ENCODE measurements at places on chromosomes 11 and 22.

DNA sequence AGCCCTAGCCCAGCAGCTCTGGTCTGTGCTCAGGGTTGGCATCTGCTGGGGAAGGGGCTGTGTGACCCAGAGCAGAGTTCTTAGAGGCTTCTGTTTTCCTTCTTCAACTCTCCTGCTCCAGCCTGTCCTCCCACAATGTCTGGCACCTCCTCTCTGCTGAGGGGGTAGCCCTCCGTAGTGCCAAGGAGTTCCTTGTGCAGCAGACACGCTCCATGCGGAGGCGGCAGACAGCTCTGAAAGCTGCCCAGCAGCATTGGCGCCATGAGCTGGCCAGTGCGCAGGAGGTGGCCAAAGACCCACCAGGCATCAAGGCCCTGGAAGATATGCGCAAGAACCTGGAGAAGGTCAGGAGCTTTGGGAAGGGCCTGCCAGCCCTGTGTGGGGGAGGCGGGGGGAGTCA is 69.3 kb downstream of the CEP164 start:
- no peak for DNase-seq

GRCh38 chr22:43412808-43413795 is 1.3 kb downstream of the MPPED1 start:
- no peak for DNase-seq

DNA sequence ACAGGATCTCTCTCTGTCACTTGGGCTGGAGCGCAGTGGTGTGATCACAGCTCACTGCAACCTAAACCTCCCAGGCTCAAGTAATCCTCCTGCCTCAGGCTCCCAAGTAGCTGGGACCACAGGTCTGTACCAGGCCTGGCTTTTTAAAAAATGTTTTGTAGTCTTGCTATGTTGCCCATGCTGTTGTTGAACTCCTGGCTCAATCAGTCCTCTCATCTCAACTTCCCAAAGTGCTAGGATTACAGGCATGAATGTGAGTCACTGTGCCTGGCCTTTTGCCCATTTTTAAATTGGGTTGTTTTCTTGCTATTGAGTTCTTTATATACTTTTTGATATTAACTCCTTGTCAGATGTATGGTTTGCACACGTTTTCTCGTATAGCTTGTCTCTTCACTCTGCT is 33.0 kb upstream of the PITPNB start:
- no peak for DNase-seq

DNA sequence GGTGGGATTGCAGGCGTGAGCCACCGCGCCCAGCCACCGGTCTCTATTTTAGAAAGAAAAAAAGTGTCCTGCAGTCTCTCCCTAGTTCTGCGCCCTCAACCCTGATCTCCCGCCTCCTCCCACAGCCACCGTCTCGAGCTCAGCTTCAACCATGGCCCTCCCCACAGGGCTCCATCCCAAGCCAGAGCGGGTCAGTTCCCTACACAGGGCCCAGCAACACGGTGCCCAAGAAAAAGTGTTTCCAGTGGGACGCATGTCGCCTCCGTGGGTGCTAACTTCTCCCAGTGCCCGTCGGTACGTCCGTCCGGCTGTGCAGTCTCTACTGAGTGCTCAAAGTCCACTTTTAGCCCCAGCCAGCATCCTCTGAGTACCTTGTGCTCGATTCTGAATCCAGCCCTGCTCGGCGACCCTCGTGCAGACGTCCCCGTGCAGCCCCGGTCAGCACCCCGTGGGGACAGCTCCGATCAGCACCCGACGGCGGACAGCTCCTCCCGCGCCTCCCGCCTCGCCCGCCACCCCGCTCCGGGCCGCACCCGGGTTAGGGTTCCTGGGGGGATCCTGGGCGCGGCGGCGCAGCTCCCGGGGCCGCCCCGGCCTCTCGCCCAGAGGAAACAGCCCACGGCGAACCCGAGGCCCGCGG is 657 bp upstream of the MAPK8IP2 start:
- DNase-seq = peak; percentile 44

- no peak for DNase-seq
Measured at GRCh38 chr11:67027483-67027930, 4.6 kb downstream of the SYT12 start.

- no peak for DNase-seq
Measured at GRCh38 chr11:122158171-122158570, 42.2 kb upstream of the BLID start.

GRCh38 chr11:61033417-61033816 is 61.9 kb downstream of the CD6 start:
- DNase-seq = no peak

GRCh38 chr11:60970890-60971289 is 590 bp upstream of the CD6 start:
- no peak for DNase-seq

GRCh38 chr11:106770489-106771085 is 247.7 kb downstream of the GUCY1A2 start:
- no peak for DNase-seq

DNA sequence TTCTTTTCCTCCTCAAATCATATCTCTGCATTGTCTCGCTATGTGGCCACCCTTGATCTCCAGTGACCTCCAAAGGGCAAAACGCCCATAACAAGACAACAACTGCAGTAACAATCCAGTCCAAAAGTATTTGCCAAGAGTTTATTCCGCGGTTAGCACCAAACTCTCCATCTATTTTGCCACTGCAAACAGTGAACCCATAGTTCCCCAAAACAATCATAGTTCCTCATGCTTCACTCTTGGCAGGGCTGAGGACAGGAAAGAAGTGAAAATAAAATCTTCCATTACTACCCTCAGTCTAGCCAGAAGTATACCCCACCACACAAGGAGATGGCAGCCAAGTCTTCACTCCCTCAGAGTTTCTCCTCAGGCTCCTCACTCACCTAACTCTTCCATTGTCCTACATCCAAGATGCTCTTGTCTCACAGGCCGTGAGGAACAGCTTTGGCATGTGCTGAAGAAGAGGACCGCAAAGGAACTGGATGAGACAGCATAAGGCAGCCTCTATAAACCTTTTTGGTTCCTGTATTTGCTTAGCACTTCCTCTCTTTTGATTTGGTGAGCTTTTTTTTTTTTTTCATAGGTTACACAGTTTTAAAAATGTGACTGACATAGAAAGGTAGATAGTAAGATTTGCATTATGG is at the start of gene LPXN:
TSS of gene LPXN (minus strand) at position 480 of the 644 bp plus-strand sequence. CDS start at position 396, 84 bp downstream.
- DNase-seq = no peak

DNA sequence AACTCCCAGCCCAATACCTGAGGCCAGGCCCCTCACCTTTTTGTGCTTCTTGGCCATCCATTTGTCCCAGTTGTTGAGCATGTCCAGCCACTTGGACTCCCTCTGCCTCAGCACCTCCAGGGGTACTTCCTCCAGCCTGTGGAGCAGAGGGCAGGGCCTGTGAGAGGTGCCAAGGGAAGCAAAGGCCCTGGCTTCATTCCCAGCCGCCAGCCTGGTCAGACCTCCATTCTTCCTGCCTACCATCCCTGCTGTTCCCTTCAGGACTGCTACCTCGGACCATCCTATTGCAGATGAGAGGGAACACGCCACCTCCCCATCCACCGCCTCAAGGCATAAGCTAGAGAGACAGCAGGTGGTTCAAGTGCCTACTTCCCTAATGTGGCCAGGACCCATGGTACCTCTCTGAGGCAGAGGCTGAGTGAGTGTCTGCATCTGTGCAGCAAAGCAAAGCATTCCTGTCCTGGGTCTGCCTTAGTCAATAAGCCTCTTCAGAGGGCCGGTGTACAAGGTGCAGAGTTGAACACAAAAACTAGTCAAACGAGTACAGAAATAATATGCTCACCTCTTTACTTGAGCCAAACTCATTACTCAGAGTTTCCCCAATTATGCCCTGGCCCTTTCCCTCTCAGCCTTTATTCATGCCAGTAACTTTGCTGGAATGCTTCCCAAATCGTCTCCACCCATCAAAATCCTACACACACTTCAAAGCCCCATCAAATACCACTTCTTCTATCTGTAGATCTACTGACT is 15.4 kb upstream of the CASTOR1 start:
- no peak for DNase-seq

GRCh38 chr11:825366-826226 is 2.1 kb upstream of the CRACR2B start:
- DNase-seq = no peak

DNA sequence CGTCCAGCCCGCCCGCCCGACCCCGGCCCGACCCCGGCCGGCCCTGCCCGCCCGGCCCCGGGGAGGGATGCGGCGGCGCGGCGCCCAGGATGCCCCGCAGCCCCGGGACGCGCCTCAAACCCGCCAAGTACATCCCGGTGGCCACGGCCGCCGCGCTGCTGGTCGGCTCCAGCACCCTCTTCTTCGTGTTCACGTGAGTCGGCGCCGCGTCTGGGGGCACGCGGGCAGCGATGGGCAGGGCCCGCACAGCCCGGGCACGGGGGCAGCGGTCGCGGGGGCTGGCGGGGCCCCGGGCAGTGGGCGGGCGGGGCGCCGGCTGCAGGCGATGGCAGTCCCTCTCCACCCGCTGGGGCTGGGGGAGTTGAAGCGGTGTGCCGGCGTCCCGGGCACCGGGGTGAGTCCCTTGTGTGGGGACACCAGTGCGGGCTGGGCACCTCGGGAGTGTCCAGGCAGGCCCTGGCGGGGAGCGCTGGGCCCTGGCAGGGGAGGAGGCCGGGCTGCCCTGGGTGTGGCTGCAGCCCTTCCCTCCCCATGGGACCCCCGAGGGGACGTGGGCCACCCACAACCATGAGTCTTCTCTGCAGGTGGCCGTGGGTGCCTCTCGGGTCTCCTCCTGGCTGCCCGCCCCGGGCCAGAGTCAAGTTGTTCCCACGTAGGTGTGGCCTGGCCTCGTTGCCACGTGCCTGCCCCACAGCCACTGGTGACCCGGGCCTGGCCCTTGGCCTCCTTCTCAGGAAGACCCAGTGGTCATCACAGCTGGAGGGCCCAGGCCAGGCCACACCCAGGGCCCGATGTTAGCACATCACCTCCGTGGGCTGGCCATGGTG is 468 bp downstream of the ZDHHC8 start:
- no peak for DNase-seq

GRCh38 chr11:10727146-10727851 is 23.7 kb upstream of the CTR9 start:
- no peak for DNase-seq

DNA sequence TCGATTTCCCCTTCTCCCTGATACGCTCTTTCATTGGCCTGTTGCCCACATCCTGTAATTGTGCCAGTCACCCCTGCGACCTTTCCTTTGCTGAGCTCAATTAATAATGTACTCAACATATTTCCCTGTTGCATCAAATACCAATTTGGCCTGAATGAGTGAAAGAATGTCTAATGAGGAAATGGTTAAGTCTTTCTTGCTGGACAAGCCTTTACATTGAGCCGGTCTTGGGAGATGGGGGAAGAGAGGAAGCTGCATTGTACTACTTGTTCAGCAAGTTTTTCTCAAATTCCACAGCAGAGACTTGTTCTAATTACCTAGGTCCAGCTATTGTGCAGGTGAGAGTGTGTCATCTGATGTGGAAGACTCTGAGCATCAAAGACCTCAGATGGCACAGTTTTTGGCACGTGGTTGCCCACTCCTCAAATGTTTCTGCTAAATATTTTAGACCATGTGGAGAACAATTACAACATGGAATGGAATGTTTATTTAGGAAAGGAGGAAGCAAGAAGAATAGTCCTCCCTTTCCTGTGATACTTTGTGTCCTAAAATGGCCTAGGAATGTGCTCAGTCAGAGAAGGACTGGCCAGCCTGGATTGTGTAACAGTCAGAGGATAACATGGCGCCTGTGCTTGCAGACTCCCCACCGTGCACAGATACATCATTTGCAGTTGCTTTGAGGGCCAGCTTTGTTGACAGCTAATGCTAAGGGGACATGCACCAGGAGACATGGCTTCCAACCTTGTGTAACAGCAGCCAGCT is 129.5 kb upstream of the E2F8 start:
- no peak for DNase-seq

DNA sequence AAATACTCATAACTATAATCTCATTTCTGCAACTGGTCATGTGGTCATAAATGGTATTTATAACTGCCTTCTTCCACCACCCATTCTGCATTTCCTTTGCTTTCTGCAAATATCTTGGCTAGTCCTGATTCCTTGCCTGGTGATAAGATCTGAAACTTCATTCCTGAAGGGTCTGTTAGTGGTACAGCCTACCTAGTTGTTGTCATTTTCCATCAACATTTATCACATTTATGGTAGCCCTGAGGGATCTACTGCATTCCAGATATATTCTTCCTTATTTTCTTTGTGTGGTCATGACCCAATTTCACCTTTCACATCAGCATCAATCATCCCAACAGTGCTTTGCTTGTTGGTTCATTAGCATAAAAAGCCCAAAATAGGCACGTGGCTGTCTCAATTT is 50.1 kb downstream of the DDX6 start:
- no peak for DNase-seq

DNA sequence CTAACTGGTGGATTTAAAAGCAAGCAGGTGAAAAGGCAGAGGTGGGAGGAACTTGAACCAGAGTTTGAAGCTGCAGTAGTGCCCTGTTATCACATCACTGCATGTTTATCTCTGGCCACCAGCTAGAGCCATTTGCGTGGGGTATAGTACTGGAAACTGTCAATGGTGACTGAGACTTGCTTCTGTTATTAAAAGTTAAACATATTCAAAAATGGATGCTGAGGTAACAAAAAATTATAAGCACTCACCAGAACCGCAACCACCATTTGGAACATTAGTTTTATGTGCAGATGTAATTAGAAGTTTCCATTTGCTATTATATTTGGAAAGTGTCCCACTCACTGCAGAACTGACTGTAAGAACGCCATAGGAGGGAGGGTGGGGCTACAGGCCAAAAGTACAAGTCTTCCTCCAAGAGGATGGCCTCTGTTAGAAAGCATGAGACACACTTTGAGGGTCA is 1.2 kb upstream of the CD59 start:
- DNase-seq = no peak

DNA sequence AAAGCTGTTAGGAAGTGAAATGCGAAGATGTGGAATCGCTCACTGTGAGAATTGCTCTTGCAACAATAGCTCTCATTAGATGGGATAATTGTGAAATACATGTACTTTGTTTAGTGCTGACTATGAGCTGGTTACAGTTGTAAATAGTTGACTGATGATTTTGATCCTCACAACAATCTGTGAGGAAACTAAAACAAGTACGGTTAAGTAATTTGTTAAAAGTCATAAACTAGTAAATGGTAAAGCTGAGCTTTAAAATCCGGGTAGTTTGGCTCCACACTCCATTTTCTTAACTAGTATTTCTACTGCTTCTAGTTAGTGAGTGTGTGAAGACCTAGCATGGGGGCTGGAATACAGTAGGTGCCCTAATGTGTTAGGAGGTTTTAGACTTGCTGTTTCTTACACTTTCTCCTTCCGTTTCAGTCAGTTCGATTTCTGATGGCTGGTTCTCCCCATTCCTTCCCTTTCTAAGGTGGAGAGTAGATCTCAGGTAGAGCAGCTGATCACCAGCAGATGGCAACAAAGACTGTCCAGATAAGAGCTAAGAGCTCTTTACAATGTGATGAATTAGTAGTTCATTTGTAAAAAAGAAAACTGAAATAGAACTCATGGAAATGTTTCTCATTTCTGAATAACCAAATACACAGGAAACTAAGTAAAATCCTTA is 16.3 kb upstream of the CYP2R1 start:
- DNase-seq = no peak

GRCh38 chr22:23181721-23182308 is 1.5 kb downstream of the BCR start:
- DNase-seq = no peak

GRCh38 chr11:123392844-123393243 is 37.2 kb upstream of the GRAMD1B start:
- no peak for DNase-seq

Measured in BE2C (cell line).